ENCODE measurements at places on chromosomes 1 and 21.

DNA sequence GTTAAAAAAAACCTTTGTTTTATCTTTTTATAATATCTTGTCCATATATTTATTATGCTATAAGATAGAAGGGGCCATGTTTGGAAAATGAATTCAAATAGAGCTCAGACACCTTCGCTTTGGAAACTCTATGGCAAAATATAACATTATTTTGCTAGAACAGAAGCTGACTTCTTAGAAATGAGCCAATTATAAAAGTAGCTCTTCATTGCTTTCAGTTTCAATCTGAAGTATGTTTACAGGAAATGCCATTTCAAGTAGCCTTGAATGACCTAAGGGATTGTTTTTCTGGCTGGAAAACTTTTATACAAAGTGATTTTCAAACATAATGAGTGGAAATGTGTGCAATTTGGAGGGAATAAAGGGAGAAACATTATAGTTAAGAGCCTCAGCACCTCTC, 37.8 kb upstream of the GBP5 start:
- DNase-seq = no peak

- DNase-seq = no peak
Measured at GRCh38 chr21:29371464-29371863, 72.7 kb downstream of the BACH1 start.

DNA sequence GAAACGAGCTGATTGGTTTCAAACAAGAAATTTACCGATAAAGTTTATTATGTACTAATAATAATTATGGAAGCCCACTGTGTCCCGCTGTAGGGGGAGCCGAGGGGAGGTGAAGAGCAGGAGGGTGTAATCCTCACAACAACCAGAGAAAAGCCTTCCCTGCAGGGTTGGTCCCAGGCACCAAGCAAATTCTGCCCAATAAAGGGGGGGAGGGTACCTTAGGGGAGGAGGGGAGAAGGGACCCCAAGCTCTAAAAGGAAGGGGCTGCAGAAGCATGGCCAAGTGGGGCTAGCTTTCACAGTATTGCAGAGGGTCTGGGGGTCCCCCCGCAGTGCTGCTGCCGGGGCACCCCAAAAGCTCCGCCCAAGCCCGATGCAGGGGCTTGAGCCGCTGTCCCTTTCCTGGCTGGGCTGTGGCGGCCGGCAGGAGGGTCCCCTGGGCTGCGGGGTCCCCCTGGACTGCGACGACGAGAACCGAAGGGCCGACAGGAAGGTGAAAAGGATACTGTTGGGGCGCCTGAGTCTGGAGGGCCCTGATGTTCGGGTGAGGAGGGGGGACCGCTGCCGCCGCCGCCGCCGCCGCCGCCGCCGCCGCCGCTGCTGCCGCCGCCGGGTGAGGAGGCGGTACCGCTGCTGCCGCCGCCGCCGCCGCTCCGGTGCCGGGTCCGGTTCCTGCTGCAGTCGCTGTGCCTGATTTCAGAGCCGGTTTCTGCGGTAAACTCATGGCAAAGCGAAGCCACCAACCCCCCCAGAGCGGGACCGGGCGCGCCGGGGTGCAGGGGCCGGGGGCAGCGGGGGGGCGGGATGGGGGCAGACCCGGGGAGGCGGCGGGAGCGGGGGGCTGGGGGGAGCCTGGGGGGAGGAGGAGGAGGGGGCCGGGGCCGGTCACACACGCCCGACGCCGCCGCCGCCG, 771 bp downstream of the EIF4G3 start:
- no peak for DNase-seq

DNA sequence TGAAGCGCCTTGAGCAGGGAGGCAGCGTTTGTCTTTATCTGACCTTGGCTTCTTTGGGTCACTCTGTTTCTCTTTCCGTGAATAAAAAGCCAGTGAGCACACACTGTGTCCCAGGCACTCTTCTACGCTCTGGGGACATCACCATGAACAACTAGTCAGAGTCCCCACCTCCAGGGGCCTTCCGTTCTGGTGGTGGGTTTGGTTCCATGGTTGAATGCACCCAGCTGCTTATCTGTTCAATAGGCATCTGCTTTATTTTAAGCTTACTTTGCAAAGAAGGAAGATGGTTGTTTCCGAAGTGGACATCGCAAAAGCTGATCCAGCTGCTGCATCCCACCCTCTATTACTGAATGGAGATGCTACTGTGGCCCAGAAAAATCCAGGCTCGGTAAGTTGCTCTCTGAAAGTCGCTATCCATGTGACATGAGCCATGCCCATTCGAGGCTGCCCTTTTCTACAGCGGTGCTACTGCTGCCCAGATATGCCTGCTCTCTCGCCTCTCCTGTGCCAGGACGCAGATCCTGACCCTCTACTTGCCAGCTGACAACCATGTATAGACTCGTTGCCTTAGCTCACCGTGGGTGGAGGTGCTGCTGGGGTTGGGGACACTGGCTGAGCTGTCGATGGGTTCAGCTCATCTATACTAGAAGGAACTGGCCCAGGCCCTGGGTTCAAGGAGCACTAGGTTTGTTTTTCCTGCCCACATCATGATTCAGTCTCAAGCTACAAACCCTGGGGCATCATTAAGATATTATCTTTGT, 5.9 kb downstream of the MX1 start:
- no peak for DNase-seq

DNA sequence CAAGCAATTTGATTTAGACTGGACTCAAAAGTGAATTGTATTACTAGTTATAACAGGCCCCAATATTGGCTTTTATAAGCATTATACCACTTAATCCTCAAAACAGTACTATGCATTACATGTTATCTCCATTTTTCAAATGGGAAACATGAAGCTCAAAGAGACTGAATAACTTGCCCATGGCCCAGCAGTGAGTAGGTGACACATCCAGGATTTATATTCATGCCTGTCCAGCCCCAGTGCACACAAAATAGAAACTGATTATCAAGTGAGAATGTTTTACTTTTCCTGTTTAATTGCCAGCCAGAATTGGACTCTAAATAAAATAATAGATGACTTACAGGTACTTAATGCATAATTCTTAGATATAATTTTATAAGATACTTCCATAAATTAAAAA, 82.9 kb downstream of the NIBAN1 start:
- DNase-seq = no peak

DNA sequence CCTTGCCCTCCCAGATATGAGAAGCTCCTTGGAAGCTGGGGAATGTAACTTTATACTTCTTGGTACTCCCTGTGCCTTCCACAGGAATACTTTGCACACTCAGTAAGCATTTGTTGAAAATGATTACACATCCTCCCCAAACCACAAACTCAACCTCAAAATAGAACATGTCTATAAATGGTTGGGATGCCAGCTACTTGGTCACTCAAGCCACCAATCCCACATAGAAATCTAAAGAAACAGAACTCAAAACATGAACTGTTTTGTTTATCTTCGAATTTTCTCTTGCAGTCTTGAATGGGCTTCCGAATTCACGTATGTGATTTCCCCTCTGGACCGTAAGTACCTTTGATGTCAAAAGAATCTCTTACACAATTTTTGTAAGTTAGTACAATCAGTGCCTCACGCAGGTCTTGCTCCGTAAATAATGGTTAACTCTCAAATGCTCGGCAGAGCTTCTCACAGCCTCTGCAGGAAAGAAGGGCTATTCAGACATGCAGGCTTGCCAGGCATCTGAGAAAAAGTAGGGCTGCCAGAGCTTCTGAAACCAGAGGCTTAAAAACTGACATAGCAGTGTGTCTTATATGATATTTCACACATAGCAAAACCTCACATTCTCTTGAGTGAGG, 26.9 kb downstream of the SORT1 start:
- DNase-seq = peak; percentile 94

DNA sequence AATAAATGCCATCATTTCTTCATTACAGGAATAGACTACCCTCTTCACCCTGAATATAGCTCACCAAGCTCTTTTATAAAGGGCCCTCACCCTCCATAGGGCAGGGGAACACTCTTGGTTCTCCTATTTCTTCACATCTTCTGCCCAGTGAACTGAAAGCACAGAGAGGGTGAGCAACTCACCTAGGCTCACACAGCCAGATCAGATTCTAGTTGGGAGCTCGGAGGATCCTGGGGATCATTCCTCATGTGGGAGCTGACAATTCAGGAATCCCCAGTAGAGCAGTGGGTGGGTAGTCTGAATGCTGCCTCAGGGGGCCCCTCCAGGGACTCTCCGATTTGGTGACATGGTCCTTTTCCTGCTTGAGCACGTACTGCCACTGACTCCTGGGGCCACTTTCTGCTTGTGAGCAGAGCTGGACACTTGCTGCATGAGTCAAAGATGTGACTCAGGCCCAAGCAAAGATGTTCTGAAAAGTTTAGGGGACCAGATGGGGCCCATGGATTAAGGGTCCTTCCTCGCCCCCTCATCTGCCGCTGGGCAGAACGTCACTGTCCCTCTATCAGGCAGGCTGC, 63.7 kb upstream of the WNT4 start:
- DNase-seq = no peak

DNA sequence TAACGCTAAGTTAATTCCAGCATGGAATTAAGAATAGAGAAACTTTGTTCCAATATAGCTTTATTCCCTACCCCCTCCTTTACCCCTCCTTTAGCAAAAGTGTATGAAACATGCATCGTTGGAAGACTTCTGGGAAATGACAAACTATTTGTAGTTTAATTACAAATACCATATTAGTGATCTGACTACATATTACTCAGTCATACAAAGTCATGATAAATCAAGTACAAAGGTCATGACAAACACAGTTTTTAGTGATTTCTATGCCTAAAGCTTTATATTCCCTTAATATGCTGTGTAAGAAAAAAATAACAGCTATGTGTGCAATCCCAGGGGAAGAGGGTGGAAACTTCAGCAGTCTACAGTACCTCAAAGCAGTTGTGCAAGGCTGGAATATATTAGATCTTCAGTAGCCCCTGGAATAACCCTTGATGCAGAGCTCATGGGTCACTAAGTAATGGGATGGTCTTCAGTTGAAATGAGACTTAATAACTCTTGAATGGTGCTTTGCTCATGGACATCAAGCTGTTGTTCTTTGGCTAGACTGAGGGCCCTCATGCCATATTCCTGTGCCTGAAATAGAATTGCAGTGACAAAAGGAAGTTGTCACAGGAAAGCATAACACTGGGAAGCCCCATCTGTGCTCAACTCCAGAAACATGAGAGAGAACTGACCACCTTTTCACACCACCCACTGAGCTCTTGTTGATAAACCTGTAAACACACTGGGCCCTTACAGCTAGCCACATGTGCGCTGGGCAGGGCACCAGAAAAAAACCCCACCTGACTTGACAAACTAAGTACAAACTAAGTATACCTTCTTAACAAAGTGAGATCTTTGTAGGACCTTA, 25.3 kb downstream of the ZMYND12 start:
- DNase-seq = no peak

GRCh38 chr1:22225858-22226589, 83.1 kb upstream of the WNT4 start:
- DNase-seq = no peak

- DNase-seq = no peak
Measured at GRCh38 chr1:2801535-2802291, at the start of gene TTC34. Gene TTC34 (minus strand): TSS chr1:2801693. CDS start chr1:2800827, 866 bp downstream.

- DNase-seq = no peak
Measured at GRCh38 chr1:17359808-17360207, 12.2 kb upstream of the PADI6 start.

- DNase-seq = no peak
Measured at GRCh38 chr1:247528812-247529474, 7.3 kb downstream of the OR2C3 start.

- DNase-seq = no peak
Measured at GRCh38 chr1:171137580-171137979, 46.9 kb downstream of the FMO3 start.

GRCh38 chr1:112533029-112533428, 24.3 kb downstream of the WNT2B start:
- peak; percentile 77 for DNase-seq

DNA sequence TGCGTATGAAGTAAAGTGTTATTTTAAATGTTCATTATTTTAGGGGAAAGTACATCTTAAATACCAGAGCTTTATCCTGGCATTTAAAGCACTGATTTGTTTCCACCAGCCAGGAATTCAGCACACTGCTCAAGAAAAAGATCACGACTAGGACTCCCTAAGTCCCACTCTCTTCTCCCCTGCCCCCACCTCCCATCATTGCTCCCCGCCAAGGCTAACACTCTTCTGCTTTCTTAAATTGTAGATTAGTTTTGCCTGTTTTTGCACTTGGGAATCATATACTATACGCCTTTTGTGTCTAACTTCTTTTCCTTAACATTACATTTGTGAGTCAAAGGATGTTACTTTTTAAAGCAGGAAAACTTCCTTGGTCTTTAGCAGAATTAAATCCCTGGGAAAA, 37.5 kb upstream of the C1orf105 start:
- no peak for DNase-seq

GRCh38 chr1:163824006-163824405, 502.3 kb downstream of the NUF2 start:
- DNase-seq = peak; percentile 80

DNA sequence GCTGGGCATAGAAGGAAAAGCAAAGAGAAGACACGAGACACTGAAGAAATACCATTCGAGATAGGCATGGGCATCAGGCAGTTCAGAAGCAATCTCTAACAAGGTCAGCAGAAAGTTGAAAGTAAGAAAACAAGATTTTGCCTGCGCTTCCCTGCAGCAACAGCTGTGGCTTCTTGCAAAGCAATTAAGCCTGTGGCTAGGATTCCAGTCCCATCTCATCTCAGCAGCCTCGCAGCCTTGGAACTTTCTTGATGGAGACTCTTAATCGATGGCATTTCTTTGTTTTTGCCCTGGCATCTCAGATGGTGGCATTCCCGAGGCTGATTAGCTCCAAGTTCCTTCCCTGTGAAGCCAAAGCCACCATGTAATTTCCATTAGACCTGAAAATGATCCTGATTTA, 64.6 kb upstream of the SPAG17 start:
- DNase-seq = no peak

DNA sequence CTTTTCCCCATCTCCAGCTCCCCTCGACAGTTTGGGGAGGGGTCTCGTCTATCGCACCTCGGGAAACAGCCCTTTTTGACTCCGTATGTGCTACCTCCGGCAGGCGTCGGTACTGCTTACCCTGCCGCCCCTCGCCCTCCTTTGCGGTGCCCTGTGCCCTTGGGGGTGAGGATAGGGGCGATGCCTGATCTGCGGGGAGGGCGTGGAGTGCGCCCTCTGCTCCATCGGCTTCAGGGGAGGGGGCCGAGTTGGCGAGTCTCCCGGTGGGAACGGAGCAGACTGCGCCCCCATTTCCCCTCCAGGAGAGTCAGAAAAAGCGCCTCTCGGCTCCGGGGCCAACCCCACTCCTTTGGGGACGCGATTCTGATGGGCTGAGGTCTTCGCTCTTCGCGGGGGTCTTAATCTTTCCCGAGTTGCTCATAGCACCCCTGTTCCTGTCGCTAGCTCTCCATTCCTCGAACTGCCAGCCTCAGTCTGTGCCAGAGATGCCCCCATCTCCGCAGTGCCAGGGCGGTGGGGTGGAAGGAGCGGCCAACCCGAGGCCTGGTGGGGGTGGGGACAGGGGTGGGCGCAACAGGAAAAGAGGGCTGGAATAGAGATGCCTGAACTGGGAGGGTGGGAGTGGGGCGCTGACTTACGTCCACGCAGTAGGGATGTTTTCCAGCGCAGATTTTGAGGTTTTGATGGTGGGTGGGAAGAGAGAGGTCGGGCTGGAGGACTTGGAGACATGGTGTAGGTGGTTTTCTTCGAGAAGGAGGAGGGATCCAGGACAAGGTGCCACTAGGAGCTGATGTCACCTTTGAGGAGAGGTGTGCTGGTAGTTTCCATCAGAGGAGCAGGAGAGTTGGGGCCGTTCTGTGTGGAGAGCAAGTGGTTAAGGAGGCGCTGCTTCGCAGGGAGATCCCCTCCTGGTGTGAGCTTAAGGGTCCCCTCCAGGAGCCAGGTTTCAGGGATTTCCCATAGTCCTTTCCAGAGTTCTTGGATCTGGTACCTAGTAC, 674 bp downstream of the PPFIA4 start:
- DNase-seq = no peak

- no peak for DNase-seq
Measured at GRCh38 chr1:36306902-36307456, 811 bp downstream of the SH3D21 start.

GRCh38 chr1:159845751-159846629, 16.5 kb downstream of the VSIG8 start:
- DNase-seq = no peak
